ENCODE measurements at places on chromosomes 2 and 18. TPM values are rescaled to one million over a fixed set of nuclear protein-coding genes. Genes with fewer than 3 reads are reported as not detected.

GRCh38 chr2:195651046-195651445 lies 6.0 kb upstream of the SLC39A10 start:
- DNase-seq: no peak

GRCh38 chr2:85702172-85702571 lies 8.0 kb downstream of the GNLY start:
- DNase-seq: no peak

GRCh38 chr2:72893594-72894319 lies 6.5 kb downstream of the SPR start:
- DNase-seq: no peak

- no peak for DNase-seq
These were observed 103.0 kb downstream of the TRIB2 start for GRCh38 chr2:12819721-12820120.

- no peak for DNase-seq
These were observed 447.4 kb downstream of the CMPK2 start for GRCh38 chr2:6418291-6418690.

DNA sequence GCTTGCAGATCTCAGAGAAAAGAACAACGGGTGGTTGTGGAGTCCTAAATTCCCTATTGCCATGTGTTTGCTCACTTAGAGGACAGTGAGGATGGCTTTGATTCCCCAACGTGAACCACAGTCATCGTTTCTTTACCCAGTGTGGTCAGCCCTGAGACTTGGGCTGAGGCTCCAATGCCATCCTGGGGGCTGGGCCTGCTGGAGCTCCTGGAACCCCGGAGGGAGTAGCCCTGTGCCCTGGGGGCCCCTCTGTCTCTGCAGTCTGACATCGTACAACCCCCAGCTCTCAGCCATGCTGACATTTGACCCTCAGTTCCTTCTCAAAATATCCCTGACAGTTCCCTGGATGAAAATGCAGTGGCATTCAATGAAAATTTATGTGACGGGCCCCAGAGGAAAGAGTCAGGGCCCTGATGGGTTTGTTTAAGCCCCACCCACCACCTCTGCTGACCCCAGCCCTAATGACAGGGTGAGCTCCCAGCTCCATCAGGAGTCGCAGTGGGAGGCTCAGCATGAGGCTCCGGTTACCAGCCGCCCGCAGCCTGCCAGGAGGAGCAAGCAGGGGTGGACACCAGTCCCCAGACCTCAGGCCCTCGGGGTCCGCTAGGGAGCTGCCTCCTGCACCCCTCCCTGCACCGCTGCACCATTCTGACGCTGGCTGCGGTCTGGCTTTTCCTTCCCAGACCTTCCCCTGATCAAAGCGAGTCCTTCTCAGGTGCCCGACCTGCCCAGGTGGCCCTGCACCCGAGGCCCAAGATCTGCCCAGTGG lies 120.9 kb downstream of the TWIST2 start:
- DNase-seq: peak; percentile 74

DNA sequence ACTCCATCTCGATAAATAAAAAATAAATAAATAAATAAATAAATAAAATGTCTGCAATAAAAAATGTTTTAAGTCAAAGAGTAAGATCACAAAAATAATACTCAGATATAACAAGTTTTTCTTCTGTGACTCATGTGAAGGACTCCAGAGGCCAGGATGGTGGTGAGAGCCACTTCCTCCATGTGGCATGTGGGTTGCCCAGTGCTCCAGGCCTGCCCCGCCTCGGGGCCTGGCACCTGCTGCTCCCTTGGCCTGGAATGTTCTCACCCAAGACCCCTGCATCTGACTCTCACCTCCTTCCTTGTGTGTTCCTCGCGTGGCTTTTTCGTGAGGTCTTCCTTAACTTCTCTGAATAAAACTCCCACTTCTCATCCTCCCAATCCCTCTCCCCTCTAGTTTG lies 77.4 kb upstream of the LDLRAD4 start:
- no peak for DNase-seq

DNA sequence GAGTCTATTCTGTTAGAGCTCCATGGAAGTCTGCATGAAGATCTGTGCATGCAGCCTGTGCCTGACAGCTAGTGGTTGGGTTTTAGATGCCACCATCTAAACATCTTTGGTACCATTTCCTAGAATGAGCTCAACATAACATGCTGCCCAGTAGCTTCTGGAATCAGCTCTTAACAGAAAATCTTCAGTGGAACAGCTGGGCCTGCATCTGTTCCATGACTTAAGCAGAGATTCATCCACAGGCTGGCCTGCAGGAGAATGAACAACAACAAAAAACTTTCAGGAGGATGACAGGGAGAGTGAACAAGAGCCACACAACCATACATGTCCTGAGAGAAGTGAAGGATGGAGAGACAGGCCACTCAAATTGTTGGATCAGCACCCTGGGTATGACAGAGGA lies 316.6 kb downstream of the RDH14 start:
- DNase-seq: no peak

- no peak for DNase-seq
These were observed 391.3 kb downstream of the SETBP1 start for GRCh38 chr18:45071956-45072355.

GRCh38 chr2:40129725-40130124 lies 322.2 kb downstream of the SLC8A1 start:
- DNase-seq: no peak

GRCh38 chr2:144015655-144016245 lies 504.2 kb downstream of the ZEB2 start:
- no peak for DNase-seq

GRCh38 chr18:9437021-9437437 lies 38.3 kb upstream of the RALBP1 start:
- no peak for DNase-seq

GRCh38 chr18:63477200-63477599 lies 442 bp downstream of the SERPINB5 start:
- no peak for DNase-seq

GRCh38 chr2:53630026-53630606 lies 137.5 kb upstream of the CHAC2 start:
- peak; percentile 87 for DNase-seq

- no peak for DNase-seq
These were observed 134.2 kb downstream of the SMAD7 start for GRCh38 chr18:48816554-48816953.

GRCh38 chr2:54634564-54635511 lies 88.6 kb upstream of the EML6 start:
- no peak for DNase-seq

GRCh38 chr2:65789923-65790675 lies 357.7 kb upstream of the SPRED2 start:
- DNase-seq: peak; percentile 66

GRCh38 chr2:113406114-113406513 lies 31.4 kb upstream of the ZNG1B start:
- no peak for DNase-seq

DNA sequence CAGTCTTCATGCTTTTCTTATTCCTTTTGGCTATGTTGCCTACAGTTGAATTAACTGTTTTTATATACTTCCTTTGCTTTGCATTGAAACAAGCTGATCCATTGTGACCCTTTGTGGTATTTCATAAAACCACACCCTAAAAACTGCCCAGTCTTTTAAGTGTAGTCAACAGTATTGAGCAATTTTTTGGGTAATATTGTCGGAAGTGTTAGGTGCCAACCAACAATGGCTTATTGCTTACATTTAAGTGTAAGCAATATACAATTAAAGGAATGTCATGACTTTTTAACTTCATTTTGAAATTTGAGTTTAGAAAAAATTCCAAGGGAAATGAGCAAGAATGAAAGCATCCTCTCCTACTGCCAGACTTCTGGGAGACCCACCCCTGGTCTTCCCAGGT lies 174.1 kb downstream of the NEDD4L start:
- DNase-seq: no peak

DNA sequence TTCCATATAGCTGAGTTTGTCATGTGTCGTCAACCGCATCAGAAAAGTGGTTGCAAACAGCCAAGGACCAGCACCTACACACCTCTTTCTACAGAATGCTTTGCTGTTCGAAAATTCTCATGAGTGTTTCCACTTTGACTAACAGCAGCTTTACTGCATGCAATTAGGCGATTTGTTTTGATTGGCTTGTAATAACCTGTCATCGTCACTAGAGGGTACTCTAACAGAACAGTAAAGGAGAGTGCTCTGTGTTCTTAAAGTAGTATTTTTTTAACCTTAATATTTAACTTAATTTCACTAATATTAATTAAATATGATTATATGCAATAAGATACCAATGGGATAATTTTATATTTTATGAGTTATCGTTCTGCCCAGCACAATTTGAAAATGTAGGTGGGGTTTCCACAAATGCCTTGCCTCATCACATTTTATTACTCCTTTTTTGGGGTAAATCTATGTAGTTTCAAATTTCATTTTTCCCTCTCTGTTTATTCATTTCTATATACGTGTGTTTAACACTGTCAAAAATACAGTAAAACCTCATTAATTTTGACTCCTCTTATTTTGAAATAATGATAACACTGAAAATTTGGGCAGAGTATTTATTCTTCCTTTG lies 502.2 kb downstream of the NRXN1 start:
- DNase-seq: no peak

GRCh38 chr18:45997700-45998151 lies 30.6 kb upstream of the EPG5 start:
- DNase-seq: peak; percentile 60

- DNase-seq: peak; percentile 66
These were observed 417.5 kb upstream of the HS6ST1 start for GRCh38 chr2:128736046-128736688.

DNA sequence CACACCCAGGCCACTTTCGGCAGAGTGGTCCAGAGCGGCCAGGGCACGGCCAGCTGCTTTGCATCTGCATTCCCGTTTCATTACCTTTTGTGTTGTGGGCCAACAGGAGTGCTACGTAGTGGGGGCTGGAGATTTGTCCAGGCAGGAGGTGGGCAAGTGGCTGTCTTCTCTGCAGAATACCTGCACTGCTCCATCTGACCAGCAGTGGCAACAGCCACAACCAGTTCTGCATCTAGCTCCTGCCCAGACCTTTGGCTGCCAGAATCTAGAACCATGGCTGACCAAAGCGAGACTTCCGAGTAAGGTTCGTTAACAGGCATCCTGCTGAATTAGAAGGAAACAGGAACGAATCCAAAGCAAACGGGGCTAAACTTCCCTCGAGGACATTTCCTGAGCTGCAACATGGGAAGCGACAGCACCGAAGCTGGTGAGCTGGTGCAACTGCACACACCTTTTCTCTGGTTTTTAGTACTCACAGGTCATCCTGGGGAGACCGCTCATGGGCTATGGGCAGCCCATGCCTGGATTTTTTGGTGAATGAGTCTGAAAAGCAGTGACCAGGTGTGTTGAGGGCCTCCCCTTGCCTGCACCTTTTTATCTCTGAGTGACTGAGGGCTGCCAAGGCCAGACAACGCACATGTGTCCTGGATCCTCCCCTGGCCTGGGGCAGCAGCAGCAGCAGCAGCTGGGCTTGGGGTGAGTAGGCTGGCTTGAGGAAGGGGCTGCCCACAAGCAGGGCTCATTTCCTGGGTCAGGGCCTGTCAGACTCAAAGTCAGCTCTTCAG lies 10.5 kb downstream of the GDF7 start:
- DNase-seq: no peak

DNA sequence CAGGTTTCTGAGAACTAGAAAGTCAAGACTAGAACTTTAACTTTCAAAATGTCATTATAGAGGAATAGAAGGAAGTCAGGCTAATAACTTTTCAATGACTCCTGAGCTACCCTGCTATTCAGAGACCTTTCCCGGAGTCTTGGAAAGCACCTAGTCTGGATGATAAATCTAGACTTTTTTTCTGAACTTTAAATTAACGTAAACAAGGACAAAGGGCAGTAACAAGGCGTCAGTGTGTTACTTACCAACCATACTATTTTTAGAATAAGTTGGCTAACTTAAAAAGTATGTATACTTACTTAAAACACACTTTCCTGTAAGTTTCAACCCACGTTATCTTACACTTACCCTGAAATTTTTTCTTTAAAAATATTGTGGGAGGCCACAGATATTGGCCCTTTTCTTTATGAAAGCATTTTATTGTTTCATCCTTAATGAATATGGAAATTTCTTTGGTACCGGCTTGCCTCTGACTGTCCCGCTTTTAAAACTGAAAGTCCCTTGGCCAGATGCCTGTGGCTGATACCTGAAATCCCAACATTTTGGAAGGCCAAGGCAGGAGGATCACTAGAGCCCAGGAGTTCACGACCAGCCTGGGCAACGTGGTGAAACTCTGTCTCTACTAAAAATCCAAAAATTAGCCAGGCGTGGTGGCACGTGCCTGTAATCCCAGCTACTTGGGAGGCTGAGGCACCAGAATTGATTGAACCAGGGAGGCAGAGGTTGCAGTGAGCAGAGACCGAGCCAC lies 9.7 kb downstream of the PMAIP1 start:
- no peak for DNase-seq

DNA sequence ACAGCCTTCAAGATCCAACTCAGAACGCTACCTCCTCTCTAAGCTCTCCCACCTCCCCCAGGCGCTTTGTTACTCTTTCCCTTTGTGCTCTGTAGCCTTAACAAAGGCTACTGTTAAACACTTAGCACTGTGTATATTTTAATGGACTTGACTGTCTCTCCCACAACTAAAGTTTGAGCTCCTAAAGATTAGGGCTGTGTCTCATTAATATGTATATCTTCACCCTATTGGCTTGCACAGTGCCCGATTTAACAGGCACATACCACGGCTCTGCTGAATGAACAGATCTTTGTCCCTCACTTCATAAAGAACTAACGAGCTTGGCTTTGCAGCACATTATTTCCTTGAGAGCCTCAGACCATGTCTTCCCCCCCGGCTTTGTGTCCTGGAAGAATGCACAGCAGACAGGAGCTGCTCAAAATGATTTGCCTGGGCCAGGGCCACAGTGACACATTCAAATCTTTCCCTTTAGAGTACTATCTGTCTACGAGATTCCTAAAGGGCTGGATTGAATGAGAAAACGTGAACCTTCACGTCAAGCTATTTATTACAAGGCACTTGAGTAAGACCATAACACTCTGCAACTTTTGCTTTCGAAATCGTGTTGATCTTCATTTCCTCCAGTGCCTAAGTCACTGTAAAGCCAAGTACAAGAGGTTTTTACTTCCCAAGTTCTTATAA lies 22.1 kb downstream of the ABHD3 start:
- DNase-seq: no peak

The REG3A gene
- total RNA-seq: not detected

The CYTIP gene
- total RNA-seq: 3.6 TPM

The SAG gene
- total RNA-seq: not detected

The KCNJ13 gene
- not detected for total RNA-seq

The SERPINB4 gene
- not detected for total RNA-seq

The UNC50 gene
- 43.6 TPM for total RNA-seq

The ACMSD gene
- not detected for total RNA-seq

The KYNU gene
- total RNA-seq: 9.4 TPM

The CIAO1 gene
- 92.5 TPM for total RNA-seq

The ALK gene
- total RNA-seq: 0.99 TPM

The USP37 gene
- total RNA-seq: 6.7 TPM

The KIF5C gene
- total RNA-seq: 4.6 TPM

The COLEC11 gene
- 7.3 TPM for total RNA-seq

The PLB1 gene
- total RNA-seq: 6.6 TPM

The TRIM54 gene
- 0.32 TPM for total RNA-seq

Data from esophagus muscularis mucosa (tissue), 4 donors.